ENCODE measurements at places on chromosomes 2 and 18. TPM values are rescaled to one million over a fixed set of nuclear protein-coding genes. Genes with fewer than 3 reads are reported as not detected.

PIAS2 gene
- 23.1 TPM for total RNA-seq

LYG1 gene
- 0.20 TPM for total RNA-seq

ACVR1C gene
- not detected for total RNA-seq

STARD6 gene
- not detected for total RNA-seq

RSAD2 gene
- 0.37 TPM for total RNA-seq

NEU2 gene
- not detected for total RNA-seq

RALB gene
- 53.6 TPM for total RNA-seq

SCYGR4 gene
- total RNA-seq: not detected

BCL2 gene
- 5.3 TPM for total RNA-seq

ZSWIM2 gene
- not detected for total RNA-seq

KRCC1 gene
- 17.6 TPM for total RNA-seq

IL1R2 gene
- total RNA-seq: 0.39 TPM

SYT4 gene
- not detected for total RNA-seq

CIB4 gene
- total RNA-seq: not detected

SKOR2 gene
- not detected for total RNA-seq

MCEE gene
- total RNA-seq: 18.6 TPM

FEV gene
- not detected for total RNA-seq

TLX2 gene
- under 0.01 TPM for total RNA-seq

NT5C1B gene
- not detected for total RNA-seq

CCDC85A gene
- 0.73 TPM for total RNA-seq

SPATA3 gene
- not detected for total RNA-seq

HYCC2 gene
- 8.2 TPM for total RNA-seq

CNTNAP5 gene
- total RNA-seq: not detected

PDIA6 gene
- total RNA-seq: 361 TPM

SF3B1 gene
- total RNA-seq: 176 TPM

RGPD4 gene
- not detected for total RNA-seq

C2orf66 gene
- total RNA-seq: under 0.01 TPM

TMEFF2 gene
- 3.7 TPM for total RNA-seq

INHA gene
- total RNA-seq: 0.37 TPM

CDH2 gene
- 1.1 TPM for total RNA-seq

REG3A gene
- total RNA-seq: not detected

AP1S3 gene
- 1.8 TPM for total RNA-seq

GAREM2 gene
- 1.5 TPM for total RNA-seq

MAP3K19 gene
- total RNA-seq: not detected

ERMN gene
- total RNA-seq: not detected

C1QL2 gene
- not detected for total RNA-seq

IL36A gene
- total RNA-seq: not detected

MEMO1 gene
- total RNA-seq: 56.7 TPM

NETO1 gene
- total RNA-seq: not detected

TEKT4 gene
- total RNA-seq: not detected

CREG2 gene
- 0.78 TPM for total RNA-seq

PLA2R1 gene
- 7.7 TPM for total RNA-seq

DUSP2 gene
- total RNA-seq: 0.37 TPM

MDH1B gene
- 0.37 TPM for total RNA-seq

ADGRF3 gene
- 2.5 TPM for total RNA-seq

ATOH8 gene
- 5.5 TPM for total RNA-seq

SLC4A3 gene
- total RNA-seq: 2.9 TPM

TGFA gene
- not detected for total RNA-seq

PSMA8 gene
- not detected for total RNA-seq

FBXO15 gene
- total RNA-seq: 0.37 TPM

PTGR3 gene
- total RNA-seq: 18.4 TPM

Data from subcutaneous preadipocyte (primary cell).